ENCODE measurements at places on chromosomes 7 and 10.

GRCh38 chr10:118017071-118017740 is 29.5 kb downstream of the RAB11FIP2 start:
- no peak for DNase-seq

GRCh38 chr10:44071479-44071878 is 313.4 kb downstream of the CXCL12 start:
- no peak for DNase-seq

DNA sequence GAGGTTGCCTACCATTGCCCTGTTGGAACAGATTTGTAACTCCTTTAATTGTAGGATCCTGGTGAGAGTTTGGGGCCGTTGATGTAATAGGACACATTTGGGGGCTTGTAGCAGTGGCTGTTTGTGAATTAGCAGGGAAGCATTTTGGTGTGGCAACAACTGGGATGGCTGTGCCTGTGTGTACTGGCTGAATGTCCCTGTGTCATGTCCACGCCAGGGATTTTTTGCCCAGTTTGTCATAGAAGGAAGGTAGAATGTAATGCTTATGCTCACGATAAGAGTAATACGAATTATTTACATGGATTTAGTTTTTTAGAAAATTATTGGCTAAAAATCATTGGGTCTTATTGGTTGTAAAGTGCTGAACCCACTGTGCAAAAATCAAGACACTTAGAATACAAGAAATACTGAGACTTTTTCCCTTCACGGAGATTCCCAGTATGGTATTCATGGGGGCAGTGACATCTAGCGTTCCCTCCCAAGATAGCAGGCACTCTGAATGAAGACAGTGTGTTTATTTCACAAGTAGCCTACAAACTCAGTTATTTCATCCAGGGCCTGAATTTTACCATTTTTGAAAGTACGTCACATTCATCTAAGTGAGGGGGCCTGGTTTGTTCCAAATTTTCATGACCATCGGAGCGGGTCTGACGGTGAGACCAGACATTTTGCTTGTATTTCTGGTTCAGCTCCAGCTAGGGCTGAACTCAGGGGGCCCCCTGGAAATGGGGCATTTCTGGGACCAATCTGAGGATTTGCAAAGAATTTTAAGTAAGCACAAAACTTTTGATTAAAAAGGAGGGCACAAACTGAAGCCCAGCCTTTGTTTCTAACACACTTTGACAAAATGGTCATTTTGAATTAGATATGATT is 74.7 kb downstream of the CACNB2 start:
- DNase-seq, result peak; percentile 41

GRCh38 chr7:45704683-45705016 is 130.5 kb downstream of the ADCY1 start:
- DNase-seq, result peak; percentile 10

DNA sequence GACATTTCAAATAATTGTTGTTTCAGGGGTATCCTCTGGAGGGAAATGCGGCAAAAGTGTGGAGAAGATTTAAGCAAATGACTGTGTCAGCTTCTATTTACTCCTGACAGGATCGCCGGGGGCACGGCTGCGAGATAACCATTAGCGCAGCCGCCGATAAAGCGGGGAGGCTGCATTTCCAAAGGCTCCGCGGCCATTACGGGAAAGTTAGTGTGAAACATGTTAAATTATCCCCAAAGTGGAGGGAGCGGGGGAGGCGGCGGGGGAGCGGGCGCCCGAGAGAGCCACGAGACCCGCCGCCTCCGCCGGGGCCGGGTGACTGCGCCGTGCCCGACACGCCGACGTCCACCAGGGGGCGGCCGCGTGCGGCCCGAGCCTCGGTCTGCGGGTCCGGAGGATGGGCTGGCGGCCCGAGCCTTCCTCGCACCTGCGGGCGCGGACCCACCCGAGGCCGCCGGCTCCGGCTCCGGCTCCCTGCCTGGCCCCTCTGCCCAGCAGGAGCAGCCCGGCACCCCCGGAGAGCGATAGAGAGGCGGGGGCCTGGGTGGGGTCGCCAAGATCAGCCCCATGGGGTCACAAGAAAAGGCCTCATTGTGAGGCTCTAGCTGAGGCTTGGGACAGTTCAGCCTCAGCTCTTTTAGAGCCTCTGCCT is 74.4 kb upstream of the PAX2 start:
- peak; percentile 71 for DNase-seq

DNA sequence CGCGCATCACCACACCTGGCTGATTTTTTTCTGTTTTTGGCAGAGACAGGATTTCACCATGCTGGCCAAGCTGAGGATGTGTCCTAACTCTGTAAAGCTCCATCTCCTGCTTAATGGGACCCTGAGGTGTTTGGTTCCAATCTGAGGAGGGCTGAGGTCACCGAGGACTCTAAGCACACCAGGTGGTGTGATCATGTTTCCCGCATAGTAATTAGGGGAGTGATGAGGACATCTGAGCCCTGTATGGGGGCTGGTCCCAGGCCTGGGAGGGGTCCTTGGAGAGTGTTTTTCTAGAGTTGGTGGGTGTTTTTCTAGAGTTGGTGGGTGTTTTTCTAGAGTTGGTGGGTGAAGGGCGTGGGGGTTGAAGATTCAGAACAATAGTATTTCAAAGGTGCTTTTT is 3.0 kb upstream of the ABHD11 start:
- DNase-seq, result peak; percentile 72

- DNase-seq, result no peak
These were observed 44.8 kb downstream of the WNT2 start for GRCh38 chr7:117278040-117278439.

All from H9 (cell line).